ENCODE measurements at places on chromosomes 11 and 22.

DNA sequence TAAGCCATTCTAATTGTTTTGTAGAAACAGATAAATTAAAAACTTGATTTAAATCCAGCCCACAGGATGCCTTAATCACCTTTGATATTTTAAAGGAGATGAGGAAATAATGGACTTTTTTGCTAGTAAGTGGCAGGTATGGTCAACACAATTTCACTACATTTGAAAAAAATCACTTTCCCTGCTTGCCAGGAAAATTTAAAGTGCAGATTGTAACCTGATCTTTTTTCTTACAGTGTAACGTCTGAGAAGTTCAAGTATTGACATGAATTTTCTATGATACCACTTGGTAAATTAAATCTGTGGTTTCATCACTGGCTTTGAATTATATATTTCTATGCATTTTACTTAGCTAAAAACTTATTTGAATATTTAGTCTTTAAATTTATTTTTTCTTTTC, 65.3 kb downstream of the ARHGEF12 start:
- no peak for DNase-seq

- no peak for DNase-seq
These were observed 75.2 kb downstream of the MN1 start for GRCh38 chr22:27726331-27726685.

DNA sequence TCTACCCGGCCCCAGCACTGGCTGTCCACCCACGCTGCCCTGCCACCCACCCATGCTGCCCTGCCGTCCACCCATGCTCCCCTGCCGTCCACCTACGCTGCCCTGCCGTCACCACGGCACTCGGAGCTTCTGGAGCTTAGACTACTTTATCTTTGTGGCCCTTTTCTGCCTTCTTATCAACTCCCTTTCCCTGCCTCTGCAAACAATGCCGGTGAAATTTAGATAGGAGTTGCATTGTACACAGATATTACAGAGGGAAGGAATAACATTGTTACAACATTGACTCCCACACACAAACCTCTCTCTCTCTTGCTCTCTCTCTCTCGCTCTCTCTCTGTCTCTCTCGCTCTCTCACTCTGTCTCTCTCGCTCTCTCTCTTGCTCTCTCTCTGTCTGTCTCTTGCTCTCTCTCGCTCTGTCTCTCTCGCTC, 33.7 kb upstream of the BRSK2 start:
- no peak for DNase-seq

GRCh38 chr22:47198801-47199251, 436.4 kb downstream of the TBC1D22A start:
- no peak for DNase-seq

DNA sequence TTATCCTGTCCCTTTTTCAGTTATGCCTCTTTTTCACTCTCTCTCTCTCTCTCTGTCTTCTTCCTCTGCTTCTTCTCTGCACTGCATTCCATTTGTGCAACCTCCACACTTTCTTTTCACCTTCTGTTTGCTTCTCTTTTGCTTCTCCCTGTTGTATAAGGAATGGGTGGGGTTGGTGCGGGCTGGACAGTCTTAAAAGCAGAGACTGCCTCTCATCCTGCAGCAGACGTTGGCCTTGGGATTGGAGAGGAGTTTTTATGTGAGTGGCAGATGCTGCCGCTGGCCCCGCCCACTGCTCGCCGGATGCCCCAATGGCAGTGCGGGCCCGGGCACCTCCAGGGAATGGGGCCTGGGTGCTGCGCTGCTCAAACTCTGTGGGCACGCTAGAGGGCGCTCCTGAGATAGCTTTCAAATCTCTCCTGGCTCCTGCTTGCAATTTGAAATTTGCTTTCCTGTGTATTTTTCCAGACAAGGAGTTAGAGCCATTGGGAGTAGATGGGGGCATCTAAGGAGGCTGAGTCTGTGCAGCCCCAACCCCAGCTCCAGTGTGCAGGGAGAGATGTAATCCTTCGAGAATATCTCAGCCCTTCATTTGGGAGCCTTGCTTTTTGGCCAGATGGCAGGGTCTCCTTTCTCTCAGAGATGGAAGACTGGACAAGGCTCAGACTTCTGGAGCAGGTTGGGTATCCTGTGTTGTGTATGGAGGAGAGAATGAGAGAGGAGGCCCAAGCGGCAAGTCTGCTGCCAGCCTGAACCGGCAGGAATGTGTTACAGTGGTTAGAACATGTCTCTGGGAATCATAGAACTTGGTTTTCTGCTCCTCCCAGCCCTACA, 81.2 kb downstream of the GRAMD1B start:
- peak; percentile 87 for DNase-seq

- DNase-seq = no peak
These were observed 140.0 kb downstream of the SWAP70 start for GRCh38 chr11:9803685-9804418.

DNA sequence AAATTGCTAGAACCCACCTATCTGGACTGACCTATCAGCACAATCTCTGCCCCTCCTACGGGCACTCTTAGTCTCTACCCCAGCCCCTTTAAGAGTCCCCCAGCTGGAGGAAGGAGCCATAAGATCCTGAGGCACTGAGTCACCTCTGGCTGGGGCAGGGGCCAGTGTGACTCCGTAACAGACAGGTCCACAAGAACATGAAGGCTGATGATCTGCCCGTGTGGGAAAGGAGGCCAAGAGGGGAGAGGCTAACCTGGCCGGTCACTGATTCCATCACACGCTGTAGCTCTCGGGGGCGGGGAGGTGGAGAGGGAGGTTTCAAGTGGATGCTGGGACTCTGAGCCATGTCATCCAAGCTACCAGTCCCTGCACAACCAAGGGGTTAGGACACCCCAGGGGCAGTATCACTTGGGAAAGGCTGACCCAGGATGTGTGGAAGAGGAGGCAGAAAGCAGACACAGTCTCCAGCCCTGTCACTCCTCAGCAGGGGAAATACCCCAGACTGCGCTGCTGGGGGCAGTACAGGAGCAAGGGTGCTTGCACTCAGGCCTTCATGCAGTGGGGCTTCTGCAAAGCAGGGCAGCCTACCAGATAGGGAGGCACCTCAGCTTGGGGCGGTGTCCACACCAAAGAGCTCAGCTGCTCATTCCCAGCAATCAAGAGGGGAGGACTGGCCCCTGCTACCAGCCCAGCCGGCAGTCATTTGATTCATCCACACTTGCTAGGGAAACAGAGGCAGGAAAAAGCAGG, 22.3 kb downstream of the ARHGAP1 start:
- no peak for DNase-seq

- DNase-seq = no peak
These were observed 60.0 kb upstream of the MYEOV start for GRCh38 chr11:69233744-69234570.

GRCh38 chr11:76230392-76230791, 24.1 kb upstream of the WNT11 start:
- DNase-seq = no peak

- no peak for DNase-seq
These were observed 458.4 kb upstream of the CCDC179 start for GRCh38 chr11:23318670-23319069.

DNA sequence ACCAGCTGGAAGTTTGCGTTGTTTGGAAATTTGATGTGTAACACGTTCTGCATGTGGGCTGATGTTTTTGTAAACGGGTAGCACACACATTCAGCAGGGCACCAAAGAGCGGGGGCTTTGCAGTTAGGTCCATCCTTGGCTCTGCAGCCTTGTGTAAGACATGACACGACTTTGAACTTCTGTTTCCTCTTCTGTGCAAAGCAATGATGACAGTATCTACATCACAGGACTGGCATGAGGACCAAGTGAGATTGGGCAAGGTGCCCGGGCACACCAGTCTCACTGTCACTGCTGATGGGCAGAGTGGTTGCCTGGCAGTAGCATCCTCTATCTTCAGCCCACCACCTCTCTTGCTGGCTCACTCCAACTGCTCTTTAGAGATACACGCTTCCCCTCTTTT, 3.3 kb downstream of the TCN2 start:
- no peak for DNase-seq

GRCh38 chr22:22822106-22822505, 65.5 kb upstream of the IGLL5 start:
- no peak for DNase-seq

GRCh38 chr11:110297726-110298300, 1.4 kb upstream of the RDX start:
- DNase-seq = no peak

DNA sequence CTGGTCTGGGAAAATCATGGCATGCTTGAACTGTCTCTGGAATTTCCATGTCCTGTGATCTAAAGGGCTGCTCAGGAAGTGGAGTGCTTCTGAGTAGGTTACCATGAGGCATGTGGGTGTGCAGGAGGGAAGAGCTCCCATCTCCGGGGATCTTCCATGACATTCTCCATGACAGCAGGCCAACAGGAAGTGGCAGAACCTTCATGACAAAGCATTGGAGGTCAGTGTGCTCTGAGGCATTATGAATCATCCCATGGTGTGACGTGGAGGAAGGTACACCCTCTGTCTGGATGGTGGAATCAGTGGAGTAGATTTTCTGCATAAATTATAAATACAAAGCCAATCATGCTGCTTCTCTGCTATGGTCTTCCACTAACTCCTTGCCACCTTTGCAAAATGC, 139.6 kb upstream of the E2F8 start:
- DNase-seq = no peak

DNA sequence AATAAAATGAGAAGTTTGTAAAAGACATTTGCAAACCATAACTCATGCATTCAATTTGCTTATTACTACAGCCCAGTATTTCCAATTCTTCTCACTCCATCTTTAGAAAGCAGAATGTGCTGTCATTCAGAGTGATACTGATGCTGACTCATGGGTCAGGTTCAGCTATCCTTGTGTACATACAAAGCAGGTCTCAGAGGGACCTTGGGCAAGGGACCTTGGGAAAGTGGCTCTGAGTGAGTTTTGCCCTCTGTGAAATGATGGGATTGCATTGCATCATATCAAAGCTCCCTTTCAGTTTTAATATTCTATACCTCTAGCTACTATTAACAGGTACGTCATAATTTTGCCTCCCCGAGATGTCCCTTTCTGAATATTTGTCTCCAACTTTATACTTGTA, 848.7 kb downstream of the OPCML start:
- no peak for DNase-seq

DNA sequence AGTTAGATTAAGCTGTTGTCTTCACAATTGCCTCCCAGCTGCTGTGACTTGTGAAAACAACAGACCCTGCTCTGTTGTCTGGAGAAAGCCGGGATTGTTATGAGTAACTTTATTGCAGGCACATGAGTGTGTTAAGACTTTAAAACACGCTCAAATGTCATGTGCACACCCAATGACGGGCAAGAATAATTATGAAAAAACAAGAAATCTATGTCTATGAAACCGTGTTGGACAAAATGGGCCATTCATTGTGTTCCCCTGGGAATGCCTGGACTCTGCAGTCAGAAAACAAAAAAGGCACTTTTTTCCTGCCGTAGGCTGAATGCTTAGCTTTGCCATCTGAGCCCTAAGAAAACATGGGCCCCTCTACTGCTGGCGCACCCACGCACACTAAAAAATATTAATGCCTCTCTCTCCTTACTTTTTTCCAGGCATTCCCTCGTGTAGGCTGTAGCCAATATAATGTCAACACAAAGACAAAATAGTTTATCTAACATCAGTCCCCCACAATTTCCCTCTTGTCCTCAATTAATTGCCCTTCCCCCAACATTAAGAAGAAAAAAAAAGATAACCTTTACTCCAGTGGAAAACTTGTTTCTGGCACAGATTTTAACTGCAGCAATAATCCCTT, 207.9 kb downstream of the SOX6 start:
- DNase-seq = no peak

DNA sequence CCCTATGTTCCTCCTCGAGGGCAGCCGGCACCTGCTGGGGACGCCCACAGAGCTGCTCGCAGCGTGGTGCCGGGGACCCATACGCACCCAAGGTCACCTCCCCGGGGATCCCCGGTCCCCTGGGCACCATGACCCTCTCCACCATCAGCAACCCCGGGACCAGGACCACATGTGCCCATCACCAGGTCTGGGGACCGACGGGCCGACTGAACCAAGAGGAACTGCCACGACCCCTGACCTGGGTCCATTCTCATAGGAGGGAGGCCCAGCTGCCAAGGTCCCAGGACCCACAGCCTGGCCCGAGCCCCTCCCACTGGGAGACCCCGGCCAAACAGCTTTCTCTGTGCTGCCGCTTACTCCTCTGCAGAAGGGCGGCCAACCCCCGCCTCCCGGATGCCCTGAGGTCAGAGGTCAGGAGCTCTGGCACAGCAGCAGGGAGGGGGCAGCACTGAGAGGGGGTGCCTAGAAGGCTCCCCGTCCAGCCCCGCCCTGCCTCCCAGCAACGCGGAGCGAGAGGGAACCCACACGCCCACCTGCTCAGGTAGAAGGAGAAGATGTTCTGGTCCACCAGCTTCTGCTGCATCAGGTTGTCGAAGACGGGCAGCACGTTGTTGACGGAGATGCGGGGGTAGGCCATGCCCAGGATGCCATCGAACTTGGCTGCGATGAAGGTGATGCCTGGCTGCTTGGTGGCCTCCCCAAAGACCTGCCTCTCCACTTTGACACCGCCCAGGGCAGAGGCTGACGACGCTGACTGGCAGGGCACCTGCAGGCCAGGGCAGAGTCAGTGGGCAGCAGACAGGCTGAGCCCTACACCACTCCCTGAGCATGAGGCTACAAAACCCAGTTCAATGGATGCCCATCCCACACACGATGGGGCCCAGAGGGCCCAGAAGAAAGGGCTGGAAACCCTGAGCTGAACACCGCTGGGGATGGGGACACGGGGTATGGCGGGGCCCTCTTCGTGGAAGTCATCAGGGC, 6.6 kb downstream of the CTSD start:
- no peak for DNase-seq

DNA sequence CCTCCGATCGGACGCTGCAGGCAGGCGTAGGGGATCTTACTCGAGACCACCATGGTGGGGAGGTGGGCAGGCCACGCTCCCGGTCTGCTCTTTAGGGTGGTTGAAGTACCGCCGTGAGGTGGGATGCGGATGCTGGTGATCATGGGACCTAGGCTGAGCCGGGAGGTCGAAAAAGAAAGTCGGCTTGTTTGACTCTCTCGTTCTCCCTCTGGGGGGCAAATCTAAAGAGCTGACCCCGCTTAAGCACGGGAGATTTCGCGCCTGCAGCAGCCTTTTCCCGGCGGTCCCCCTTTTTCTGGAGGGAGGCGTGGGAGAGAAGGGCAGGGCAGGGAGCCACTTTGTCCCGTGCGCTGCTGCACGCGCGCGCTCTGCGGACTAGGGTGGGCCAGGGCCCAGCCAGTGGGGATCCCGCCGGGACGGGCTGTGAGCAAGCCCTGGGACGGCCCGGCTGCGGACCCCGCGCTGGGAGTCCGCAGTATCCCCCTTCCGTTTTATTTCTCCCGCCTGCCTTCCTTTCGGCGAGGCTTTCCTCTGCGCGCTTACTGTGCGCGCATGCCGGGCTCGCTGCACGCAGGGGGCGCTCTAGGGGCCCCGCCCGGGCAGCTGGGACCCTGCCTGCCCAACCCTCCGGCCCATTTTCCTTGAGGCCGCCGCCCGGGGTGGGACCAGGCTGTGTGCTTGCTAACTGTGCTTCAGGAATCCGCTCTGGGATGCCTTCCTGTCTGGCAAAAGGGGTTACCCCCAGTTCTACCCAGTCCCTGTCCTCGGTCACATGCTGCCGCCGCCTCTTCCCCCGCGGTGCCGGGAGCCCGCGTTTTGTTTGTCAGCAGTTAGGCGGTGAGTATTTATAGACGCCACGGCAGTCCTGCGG, 81.0 kb downstream of the PRR5L start:
- no peak for DNase-seq

All from COR-L47 (cell line).